Thyroid gland (tissue), 4 donors: ENCODE measurements at places on chromosomes 11 and 22.
A peak's percentile ranks its signal among the peaks of the same experiment; 100 is the strongest.

DNA sequence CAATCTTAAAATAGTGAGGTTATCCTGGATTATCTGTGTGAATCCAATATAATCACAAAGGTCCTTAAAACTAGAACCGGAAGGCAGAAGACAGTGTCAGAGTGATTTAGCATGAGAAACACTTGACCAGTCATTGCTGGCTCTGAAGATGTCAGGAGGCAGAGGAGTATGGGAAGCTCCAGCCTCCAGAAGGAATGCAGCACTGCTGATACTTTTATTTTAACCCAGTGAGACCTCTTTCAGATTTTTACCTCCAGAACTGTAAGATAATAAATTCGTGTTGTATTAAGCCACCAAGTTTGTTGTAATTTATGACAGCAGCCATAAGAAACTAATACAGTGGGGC, 134.4 kb upstream of the ZC3H12C start:
- DNase-seq = no peak

DNA sequence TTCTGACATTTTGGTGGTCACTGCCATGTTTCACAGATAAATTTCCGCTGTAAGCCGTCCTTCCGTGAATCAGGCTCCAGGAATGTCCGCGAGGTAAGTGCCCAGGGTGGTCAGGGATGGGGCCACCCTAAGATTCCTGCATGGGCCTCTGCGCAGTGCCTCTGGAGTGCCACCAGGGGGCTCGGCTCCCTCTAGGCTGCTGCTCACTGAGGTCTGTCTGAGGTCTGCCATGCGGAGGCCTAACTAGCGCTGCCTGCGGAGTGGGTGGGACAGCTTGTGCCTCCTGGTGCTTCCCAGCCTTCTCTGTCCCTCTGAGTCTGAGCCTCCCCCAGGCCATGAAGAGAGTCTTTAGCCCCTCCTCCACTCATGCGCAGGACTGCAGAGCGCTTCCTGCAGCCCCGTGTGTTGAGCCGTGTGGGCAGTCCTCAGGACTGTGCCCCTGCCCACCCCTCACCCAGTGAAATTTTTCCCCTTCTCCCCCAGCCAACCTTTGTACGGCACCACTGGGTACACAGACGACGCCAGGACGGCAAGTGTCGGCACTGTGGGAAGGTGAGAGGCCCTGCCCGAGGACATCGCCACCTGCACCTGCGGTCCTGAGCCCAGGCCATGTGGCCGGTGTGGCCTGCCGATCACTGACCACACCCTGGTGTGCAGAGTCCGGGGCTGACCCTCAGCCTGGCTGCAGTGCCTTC, 11.9 kb upstream of the MDK start:
- peak; percentile 59 for DNase-seq

DNA sequence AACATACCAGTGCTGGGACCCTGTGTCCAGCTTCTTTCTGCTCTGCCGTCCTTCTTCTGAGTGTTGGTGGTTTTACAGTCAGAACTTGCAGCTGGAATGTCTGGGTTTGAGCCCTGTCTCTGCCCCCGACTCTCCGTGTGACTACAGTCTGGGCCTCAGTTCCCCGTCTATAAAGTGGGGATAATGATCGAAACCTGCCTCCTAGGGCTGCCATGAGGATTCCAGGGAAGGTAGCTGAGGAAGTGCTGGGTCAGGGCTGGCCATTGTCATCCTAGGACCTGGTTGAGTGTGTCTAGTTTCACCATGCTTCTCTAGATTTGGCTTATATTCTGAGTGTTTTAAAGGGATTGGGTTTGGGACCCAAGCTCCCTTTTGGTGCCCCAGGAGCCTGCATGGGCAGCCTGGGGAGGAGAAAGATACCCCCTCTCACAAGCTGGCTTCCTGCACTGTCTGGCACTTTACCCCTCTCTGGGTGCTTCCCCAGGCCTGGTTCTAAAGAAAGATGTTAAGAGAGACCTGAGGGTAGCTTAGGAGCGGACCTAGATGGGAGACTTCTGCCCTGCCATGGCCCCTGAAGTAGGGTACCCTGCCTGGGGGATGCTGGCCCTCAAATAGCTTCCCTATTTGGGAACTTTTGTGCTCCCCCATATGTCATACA, 49.9 kb downstream of the TSPAN18 start:
- no peak for DNase-seq

- no peak for DNase-seq
Measured at GRCh38 chr22:47163856-47164513, 401.5 kb downstream of the TBC1D22A start.

DNA sequence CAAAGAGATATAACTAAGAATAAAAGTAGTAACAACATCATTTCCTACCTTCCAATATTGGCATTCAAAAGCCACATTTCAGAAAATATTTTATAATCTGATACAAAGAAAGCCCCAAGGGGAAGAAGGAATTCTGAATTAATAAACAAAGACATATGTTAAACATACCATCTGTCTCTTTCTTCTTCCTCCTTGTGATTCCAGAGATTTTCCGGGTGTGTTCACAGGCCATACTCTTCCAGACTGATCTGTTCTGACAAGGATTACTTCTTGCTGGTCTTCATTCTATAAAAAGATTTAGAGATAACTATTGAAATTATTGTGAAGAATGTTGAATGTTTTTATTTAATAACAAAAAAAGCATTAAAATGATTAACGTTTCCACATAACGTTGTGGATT, 65.0 kb downstream of the CWF19L2 start:
- no peak for DNase-seq

DNA sequence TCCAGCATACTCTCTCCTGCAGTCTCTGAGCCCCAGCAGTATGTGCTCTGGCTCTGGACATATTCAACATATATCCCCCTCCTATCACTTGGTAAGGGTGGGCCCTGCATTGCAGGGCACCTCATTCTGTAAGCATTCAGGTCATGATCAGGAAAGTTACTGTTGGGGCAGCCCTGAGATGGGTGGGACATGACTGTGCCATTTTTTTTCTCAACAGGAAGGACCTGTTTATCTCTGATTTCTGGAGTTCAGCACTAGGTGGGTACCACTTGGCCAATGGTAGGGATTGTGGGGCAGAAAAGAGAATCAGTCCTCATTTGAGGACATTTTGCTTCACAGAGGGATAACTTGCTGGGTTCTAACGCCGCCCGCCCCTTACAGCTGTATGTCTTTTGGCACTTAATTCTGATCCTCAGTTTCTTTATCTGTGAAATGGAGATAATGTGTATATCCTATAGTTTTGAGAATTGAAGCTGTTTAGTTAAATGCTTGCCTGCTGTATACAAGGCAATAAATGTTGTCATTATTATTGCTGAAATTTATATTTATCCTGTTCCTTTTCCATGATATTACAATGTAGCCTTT, 2.2 kb downstream of the SRRD start:
- DNase-seq = no peak

DNA sequence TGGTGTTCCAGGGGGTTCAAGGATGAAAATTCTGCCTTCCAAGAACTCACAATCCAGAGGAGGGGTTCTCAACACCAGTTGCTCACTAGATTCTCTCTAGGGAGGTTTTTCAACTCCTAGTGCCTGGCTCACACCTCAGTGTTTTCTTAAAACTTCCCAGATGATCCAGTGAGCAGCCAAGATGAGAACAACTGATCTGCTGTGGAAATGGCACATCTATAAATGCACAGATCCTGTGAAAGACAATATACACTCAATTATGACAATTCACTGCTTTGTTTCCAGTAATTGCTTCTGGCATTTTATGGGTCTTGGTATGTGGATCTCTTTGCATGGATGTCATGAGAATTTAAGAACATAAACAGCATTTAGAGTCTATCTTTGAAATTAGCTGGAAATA, 45.2 kb upstream of the PRSS23 start:
- no peak for DNase-seq

DNA sequence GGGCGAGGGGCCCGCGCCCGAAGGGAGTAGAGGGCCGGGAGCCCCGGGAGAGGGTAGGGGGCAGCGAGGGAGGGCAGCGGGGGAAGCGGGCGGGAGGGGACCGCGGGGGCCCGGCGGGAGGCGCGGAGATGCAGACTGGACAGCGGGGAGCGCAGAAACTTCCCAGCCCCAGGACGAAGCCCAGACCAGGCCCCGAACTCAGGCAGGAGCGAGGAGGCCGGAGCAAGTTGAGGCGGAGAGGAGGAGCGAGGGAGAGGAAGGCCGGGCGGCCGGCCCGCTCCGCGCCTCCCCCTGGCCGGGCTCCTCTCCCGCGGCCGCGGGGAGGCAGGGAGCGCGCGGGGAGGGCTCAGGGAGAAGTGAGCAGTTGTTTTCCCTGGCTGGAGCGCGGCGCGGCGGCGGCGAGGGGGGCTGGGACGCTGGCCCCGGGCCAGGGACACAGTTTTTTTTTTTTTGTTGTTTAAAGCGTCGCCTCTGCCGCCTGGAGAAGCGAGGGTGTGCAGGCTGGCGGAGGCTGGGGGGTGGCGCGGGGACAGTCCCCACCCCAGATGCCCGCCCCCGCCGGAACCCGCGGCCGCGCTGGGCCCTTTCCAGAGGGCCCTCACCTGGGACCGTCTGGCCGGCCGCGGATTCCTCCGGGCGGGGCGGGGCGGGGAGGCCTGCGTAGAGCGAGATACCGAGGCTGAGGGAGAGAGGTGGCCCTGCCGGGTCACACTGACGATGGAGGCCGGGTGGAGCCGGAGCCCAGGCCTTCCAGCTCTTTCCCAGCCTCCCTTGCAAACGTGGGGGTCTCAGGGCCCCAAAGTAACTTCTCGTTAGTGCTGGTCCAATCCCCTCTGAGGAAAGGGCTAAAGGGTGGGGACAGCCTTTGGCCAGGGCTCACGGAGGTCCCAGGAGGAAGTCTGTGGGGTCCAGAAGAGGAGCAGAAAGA, at the start of gene LTBP3:
Gene LTBP3, minus strand, starts transcription at position 358 of the 928 bp plus-strand sequence. CDS start 400 bp downstream, outside the sequence.
- DNase-seq = peak; percentile 94

DNA sequence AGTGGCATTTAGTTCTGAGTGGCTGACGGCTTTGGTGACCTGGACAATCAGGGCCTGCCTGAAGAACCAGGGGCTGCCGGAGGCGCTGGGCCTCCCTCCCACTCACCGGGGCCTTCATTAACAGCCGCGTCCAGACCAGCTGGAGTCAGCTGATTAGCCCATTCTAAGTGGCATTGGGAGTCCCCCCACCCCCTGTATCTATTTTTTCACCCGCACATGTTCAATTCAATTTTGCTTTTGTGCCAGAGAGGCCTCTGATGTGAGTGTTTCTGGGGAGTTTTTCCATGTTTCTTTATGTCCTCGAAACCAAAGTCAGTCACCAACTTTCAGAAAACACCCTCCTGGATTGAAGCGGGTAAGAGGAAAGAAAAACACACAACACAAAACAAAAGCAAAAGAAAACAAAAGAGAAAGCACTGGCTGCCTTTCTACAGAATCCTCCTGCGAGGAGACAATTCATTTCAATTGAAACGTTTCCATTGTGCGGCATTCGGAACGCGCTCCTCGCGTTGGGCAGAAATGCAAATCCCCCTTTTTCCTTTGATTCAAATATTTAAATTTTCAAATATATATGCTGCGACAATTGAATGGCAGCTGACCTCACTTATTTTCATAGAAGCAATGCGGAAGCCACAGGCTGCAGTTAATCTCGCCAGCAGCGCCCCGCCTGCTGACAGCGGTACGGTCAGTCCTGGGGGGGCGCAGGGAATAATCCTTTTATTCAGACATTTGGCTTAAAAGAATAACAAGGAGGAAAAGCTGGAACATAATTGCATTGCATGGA, 17.7 kb downstream of the CDKN1C start:
- no peak for DNase-seq

DNA sequence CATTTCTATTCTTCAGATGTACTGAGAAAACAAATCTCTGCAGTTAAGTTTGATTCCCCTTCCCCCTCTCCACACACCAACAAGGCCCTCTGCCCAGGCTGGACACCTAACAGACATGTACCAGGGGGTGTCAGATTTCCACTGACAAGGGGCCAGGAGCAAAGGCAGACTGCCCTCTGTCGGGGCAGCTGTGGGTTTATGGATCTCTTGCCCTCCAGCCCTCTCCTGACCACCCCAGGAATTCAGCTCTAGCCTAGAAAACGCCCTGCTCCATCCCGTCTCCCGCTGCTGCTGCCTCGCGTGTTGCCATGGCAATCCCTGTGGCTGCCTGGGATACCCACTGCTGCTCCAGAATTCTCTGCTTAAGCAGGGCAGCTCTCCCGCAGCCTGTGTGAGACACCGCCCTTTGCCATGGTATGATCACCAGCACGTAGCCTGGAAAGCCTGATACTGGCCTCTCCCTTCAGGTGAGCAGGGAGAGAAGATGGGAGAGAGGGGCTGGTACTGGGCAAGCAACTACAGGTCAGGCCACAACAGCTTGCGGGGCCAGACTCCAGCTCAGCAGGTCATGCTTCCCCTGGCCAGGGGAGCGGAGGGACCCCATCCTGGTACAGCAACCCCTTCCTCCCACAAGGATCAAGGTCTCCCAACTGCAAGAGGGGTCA, 41.6 kb downstream of the BUD13 start:
- DNase-seq = no peak

GRCh38 chr11:100791860-100792259, 104.8 kb downstream of the ARHGAP42 start:
- DNase-seq = no peak

DNA sequence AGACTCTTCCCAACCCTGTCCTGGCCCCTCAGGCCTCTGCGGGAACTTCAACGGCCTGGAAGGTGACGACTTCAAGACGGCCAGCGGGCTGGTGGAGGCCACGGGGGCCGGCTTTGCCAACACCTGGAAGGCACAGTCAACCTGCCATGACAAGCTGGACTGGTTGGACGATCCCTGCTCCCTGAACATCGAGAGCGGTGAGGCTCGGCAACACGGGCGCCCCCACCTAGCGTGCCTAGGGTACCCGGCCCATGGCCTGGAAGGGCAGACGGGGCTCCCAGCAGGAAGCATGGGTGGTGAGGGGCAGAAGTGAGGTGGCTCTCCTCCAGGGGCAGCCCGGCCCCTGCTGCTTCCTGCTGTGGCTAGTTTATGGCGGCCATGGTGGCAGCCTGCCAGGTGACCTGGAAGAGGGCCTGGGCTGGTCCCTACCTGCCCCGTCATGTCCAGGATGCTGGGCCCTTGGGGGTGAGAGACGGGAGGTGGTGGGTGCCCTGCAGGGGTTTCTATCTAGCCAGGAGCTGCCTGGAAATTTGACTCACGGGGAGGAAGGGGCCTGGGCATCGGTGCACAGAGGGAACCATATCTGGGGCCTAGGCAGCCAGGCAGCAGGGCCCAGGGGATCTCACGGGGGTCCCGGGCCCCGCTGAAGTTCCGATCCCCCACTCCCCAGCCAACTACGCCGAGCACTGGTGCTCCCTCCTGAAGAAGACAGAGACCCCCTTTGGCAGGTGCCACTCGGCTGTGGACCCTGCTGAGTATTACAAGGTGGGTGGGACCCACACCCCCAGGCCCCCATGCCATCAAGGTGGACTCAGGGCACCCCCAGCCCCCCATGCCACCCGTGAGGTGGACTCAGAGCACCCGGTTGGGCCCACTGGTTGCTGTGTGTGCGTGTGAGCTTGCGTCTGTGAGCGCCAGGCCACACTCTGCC, 9.2 kb downstream of the MUC2 start:
- DNase-seq = no peak

DNA sequence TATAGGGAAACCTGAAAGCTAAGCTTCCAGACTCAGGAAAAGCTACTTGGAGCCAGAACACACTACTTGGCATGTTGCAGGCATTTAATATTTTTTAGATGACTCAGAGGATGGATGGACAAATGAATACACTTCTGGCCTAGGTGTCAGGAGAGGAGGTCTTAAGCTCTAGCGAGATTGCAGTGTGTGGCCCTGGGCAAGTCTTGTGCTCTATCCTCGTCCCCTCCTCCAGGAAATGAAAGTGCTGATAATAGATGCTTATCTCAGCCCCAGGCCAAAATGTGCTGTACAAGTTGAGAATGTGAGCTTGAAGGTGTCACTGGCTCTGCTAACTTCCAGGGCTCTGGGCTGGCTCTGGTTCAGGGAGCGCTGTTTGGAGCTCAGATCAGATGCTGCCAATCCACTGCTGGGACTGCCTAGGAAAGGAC, 136.3 kb downstream of the PKNOX2 start:
- peak; percentile 73 for DNase-seq

- DNase-seq = no peak
Measured at GRCh38 chr22:46381142-46381541, 45.6 kb downstream of the TRMU start.
